HS-5 (cell line): ENCODE measurements at places on chromosomes 16 and 17.

DNA sequence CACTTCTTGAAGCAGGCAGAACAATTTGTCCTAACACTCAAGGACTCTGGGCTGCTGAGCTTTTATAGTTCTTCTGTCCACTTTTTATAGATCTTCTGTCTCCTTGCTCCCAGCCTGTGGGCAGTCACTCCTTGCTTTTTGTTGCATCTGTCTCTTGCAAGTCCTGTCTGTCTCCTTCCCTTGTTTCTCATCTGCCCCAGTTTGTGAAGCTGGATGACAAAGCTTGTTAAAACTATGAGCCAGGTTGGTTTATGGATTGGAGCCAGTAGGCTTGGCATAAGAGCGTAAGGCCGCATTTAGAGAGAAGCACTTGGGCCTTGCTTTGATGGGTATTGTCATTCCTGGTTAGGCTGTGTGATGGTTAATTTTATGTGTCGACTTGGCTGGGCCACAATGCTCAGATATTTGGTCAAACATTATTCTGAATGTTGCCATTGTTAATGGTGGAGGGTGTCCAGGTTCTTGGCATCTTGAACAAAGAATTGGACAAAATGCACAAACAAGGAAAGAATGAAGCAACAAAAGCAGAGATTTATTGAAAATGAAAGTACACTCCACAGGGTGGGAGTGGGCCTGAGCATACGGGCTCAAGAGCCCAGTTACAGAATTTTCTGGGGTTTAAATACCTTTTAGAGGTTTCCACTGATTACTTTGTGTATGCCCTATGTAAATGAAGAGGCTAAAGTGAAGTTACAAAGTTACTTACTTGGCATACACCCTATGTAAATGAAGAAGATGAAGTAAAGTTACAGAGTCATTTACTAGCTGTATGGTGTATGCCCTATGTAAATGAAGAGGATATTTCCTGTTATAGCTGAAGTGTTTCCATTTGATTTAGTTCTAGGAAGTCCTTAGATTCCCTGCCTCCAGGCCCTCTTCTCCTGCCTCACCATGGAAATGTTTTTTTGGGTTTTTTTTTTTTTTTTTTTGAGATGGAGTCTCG, 8.0 kb upstream of the CPPED1 start:
- DNase-seq, result no peak

GRCh38 chr17:50470426-50470825, 1.7 kb upstream of the CHAD start:
- DNase-seq, result no peak

- DNase-seq, result no peak
Observed at GRCh38 chr16:15434425-15435215, at the start of gene BMERB1. BMERB1 (plus strand) TSS chr16:15434588; CDS start chr16:15434654, 66 bp downstream.

DNA sequence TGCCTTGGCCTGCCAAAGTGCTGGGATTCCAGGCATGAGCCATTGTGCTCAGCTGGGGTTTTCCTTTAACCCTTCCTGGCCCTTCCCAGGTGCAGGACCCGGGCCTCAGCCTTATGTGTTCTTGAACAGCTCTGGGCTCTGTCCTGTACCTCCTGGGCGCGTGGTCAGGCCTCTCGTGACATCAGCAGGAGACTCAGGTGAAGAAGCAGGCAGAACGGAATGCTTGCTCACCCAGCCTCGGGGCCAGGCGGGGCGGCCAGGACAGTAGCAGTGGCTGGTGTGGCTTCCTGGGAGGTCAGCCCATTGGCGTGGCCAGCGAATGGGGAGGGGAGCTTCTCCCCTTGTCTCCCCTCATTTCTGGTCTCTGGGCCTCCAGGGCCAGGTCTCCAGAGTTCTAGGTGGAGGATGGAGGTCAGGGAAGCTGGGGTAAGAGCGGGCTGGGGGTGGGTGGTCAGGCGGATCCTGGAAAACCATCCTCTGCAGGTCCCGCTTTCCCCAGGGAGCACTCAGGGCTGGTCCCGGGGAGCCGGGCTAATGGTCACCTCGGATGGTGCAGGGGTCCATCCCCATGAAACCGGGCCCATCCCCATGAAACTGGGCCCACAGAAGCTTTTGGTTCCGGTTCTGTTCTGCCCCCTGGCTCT, 281.5 kb downstream of the SEC14L1 start:
- no peak for DNase-seq

- no peak for DNase-seq
Observed at GRCh38 chr16:81327011-81327410, 12.2 kb downstream of the GAN start.

DNA sequence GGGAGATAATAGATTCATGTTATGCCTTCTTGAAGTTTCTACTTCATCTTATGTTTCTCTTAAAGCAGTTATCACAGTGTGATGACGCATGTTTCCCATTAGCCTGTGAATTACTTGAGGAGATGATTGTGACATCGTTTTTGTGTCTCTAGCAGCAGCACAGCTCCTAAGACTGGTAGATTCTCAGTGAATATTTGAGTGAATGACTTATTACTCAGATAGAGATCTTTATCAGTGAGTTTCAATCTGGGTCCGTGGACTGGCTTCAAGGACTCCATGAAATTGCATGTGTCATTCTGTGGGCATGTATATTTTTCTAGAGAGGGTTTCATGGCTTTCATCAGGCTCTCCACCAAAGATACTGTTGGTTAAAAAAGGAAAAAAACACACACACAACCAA, 29.9 kb downstream of the YPEL2 start:
- peak; percentile 80 for DNase-seq

GRCh38 chr16:80664786-80665185, 124.0 kb downstream of the DYNLRB2 start:
- no peak for DNase-seq

DNA sequence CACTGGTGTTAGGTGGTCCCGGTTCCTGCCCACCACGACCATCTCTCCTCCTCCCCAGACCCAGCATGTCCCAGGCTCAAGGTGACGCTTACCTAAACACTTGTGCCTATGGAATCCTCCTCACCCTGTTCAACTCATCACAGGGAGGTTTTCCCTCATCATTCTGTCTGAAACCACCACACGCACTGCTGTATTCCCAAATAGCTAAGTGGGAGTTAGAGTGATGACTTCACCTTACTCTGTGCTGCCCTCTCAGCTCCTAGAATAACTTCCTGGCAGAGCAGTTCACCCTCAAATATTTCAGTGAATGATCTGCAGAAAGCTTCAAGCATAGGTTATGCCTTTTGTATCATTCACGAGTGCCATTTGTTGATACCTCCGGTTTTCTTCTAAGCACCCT, 216.5 kb downstream of the CPPED1 start:
- DNase-seq, result no peak

GRCh38 chr16:89918453-89919347, at the start of gene MC1R:
MC1R (plus strand) TSS chr16:89918862; CDS start chr16:89919259, 397 bp downstream.
- no peak for DNase-seq

DNA sequence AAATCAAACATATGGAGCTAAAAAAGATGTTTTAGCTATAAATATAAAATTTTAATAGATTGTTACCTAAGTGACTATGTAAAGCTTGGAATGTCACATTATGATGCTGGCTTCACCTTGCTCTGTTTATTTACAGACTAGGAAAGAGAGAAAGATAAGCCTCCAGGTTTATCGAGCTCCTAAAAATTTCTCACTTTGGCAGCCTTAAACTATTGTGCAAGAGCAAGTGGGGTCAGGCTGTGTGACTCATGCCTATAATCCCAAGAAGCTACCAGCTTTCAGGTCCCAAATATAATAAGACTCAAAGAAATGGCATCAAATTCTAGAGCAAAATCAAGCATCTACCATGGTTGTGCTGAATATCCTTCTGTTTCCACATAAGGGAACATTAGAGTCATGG, 34.3 kb upstream of the PRSS54 start:
- DNase-seq, result no peak

GRCh38 chr16:71360378-71360777, 1.9 kb downstream of the CALB2 start:
- DNase-seq, result peak; percentile 89

DNA sequence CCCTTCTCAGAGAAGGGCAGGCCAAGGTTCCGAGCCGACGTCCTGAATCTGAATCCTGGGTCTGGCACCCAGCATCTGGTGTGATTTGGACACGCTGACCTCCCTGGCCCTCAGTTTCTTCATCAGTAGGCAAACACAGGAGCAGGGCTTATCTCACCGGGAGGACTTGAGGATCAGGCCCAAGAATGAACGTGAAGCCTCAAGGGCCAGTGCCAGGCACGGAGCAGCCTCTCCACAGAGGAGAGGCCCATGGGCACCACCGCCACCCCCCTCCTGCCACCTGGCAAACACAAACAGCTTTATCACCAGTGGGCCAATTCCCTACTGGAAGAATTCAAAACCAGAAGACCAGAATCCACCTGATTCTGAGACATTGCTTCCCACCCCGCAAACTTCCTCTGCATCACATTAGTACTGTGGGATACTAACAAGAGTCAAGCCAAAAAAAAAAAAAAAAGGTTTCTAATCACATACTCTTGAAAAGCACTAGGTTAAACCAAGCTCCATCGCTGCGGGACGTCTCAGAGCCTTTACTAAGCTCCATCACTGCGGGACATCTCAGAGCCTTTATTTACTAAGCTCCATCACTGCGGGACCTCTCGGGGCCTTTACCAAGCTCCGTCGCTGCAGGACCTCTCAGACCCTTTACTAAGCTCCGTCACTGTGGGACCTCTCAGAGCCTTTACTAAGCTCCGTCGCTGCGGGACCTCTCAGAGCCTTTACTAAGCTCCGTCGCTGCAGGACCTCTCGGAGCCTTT, 68.0 kb upstream of the DOC2B start:
- DNase-seq, result no peak

GRCh38 chr17:4014148-4014927, 50.1 kb upstream of the ATP2A3 start:
- no peak for DNase-seq

GRCh38 chr16:25988084-25988483, 296.3 kb downstream of the HS3ST4 start:
- no peak for DNase-seq

- DNase-seq, result no peak
Observed at GRCh38 chr16:82150549-82150948, 19.5 kb downstream of the MPHOSPH6 start.

DNA sequence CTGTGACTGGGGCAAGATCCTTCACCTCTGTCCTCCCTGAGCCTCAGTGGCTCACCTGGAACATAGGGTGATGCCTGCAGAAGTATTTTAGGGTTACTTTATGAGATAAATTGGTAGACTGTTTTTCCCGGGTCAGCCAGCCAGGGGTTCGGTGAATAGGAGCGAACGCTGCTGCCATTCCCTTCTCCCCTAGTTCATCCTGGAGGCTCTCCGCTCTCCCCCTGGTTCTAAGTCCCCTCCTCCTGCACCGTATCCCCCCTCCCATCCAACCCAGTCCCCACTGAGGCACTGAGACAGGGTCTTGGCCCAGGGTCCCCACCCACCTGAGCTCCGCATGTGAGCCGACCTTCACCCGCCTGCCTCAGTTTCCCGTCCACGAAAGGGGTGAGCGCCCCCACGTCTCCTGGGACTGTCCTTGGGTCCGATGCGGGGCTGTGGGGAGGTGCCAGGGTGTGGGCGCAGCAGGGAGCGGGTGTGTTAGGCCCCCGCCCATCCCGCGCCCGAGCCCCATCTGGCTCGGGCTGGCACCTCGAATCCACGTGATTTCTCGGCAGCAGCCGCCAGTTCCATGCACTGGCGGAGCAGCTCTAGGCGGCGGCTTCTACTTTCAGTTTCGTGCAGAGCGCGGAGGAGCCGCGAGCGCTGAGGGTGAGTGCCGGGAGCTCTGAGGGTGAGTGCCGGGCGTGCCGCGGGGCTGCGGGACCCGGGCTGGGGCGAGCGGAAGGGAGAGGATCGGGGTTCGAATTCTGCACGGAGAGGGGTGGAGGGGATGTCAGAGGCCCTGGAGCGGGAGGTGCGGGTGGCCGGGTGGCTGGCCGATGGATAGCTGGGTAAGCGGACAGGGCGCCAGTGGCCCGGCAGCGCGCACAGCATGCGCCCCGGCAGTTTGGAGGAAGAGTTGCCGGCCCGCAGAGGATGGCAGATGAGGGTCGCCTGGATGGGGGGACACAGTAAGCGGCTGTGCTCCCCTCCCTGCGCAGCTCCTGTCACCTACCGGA, at the start of gene NLRC5:
Gene NLRC5 (plus strand): TSS at position 610 of the 998 bp plus-strand sequence. CDS start 31,156 bp downstream, outside the sequence.
- DNase-seq, result no peak

- no peak for DNase-seq
Observed at GRCh38 chr16:1909561-1910231, 8.5 kb downstream of the HS3ST6 start.

DNA sequence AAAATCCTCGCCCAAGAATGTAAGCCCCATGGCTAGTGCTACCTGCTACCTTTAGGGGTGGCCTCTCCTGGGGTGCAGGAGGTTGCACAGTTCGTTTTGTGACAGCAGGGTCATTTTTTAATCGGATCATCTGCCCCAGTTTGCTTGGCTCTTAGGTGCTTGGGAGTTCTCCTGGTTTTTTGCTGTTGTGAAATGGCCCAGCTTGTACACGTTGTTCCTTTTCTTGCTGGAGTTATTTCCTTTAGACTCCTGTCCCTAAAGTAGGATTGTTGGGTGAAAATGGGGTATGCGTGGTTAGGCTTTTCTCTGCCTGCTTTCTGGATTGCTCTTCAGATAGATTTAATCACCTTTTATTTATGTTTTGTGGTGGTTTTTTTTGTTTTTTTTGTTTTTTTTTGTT, 25.8 kb downstream of the ABCC1 start:
- DNase-seq, result no peak

DNA sequence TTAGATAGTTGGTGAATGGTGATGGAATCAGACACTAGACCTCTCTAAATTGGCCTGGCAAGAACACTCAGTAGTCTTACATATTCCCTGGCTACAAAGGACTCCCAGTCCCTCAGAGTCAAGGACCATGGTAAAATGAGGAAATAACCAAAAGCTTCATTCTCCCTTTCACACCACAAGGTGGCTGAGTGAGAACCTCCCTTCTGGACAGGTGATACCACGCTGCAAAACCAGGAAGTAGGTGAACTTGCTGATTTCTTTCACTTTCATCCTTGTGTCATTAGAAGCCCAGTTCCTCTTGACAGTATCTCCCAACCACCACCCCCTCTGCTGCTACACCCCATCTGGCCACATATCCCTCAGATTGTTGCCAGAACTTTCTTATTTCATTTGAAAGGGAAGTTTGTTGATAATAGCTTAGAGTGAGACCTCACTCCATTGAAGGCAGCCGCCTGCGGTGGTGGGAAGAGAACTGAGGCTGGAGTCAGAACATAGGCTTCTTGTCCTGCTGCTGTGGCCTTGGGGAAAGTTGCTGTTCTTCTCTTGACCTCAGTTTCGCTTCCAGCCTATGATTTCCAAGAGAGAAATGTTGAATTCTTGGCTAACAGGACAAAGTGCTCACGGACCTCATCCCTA, 290.6 kb upstream of the CCL2 start:
- no peak for DNase-seq
